ENCODE measurements at places on chromosomes 16 and 17.

DNA sequence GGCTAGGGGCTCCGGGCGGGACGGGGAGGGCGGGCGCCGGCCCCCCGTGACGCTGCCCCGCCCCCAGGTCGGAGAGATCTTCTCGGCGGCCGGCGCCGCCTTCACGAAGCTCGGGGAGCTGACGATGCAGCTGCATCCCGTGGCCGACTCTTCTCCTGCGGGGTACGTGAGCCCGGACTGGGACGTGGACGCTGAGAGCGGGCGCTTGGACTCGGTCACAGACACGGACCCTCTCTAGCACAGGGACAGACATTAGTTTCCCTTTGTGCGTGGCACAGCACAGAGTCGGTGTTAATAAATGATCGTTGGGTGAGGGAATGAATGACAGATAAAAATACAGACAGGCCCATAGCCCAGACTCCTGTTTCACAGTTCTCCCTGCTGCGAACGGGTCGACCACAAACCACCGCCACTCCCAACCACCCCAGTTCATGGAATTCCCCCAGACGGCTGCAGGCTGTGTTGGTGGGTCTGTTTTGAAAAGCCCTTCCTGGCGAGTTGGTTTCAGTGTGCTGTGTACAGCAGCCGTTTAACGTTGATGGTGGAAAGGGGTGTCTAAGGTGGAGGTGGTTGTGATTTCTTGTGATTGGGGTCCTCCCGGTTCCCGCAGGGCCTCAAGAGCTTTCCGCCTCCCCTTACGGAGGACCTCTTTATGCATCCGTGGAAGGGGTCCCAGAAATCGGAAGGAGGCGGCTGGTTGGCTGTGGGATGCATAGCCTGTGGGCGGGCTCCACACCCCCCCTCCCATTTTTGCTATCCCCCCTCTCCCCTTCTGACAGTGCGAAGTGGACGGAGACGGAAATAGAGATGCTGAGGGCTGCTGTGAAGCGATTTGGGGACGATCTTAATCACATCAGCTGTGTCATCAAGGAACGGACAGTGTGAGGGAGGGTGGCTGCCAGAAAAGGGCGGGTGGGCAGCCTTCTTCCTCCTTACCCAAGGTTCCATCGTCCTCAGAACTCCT lies 2.9 kb downstream of the RNASEK start:
- peak; percentile 46 for DNase-seq

GRCh38 chr17:81898029-81898866 lies 3.8 kb upstream of the NPB start:
- peak; percentile 34 for DNase-seq

- no peak for DNase-seq
Observed at GRCh38 chr17:2468270-2468669, 43.4 kb downstream of the METTL16 start.

- DNase-seq = no peak
Observed at GRCh38 chr17:75086496-75087181, 1.1 kb upstream of the SLC16A5 start.

- no peak for DNase-seq
Observed at GRCh38 chr16:51392521-51393187, 241.6 kb upstream of the SALL1 start.

DNA sequence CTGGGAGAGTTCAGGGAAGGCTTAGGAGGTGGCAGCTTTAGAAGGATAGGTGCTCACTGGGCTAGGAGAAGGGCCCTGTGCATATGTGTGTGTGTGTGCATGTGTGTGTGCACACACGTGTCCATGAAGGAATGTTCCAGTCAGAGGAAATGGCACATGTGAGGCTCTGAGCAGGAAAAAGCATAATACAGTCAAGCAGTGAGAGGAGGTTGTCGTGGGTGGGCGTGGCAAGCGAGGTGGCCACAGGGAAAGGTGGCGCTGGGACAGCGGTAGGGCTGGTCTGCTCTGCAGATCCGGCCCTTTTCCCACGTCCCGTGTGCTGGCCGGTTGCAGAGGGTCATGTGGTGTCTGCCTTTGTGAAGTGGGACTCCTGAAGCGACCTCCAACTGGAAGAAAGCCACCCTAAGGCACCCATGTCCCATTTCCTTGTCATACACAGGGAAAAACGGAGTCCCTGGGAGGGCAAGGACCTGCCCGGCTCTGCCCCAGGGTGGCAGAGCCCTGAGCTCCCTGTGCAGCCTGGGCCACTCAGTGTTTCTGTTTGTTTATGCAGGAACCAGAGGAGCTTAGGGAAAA lies 40.1 kb downstream of the NT5M start:
- DNase-seq = no peak

DNA sequence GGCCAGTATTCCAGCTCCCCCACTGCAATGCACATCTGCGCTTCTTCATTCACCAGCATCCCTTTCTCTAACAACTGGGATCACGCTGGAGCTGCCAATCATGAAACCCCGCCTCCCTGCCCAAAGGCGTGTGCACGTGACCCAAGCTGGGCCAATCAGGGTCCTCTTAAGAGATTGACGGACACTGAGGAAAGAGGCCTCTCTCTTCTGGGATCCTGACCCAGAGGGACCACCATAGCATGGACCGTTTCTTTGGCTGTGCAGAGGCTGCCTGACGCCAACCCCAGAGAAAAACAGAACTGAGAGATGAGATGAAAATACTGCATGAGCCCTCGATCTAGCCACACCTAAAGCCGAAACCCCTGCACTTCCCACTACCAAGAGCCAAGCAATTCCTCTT lies 32.0 kb downstream of the COTL1 start:
- DNase-seq = no peak

DNA sequence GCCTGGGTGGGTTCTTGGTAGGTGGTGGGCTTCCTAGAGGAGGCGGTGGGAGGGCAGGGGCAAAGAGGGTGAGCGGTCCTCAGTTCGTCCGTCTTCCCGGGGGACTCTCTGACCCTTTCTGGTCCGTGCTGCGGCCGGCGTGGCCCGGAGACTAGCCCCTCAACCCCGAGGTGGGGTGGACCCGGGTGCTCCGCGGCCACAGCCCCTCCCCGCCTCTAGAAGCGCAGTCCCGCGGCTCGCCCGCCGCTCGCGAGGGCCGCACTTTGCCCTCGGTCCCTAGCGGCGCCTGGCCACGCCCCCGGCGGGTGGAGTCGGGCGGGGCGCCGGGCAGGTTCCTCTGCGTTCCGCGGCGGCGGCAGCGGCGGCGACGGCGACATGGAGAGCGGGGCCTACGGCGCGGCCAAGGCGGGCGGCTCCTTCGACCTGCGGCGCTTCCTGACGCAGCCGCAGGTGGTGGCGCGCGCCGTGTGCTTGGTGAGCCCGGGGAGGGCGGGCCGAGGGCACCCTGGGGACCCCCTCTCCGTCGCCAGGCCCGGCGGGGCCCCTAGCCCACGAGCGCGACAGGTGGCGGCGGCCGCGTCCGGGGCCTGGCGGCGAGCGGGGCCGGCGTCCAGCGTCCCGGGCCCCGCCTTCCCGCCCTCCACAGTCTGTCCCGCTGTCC lies at the start of gene SYNGR2:
Gene SYNGR2 (plus strand): TSS at position 340 of the 661 bp plus-strand sequence. CDS start 36 bp downstream, at position 376.
- peak; percentile 85 for DNase-seq

DNA sequence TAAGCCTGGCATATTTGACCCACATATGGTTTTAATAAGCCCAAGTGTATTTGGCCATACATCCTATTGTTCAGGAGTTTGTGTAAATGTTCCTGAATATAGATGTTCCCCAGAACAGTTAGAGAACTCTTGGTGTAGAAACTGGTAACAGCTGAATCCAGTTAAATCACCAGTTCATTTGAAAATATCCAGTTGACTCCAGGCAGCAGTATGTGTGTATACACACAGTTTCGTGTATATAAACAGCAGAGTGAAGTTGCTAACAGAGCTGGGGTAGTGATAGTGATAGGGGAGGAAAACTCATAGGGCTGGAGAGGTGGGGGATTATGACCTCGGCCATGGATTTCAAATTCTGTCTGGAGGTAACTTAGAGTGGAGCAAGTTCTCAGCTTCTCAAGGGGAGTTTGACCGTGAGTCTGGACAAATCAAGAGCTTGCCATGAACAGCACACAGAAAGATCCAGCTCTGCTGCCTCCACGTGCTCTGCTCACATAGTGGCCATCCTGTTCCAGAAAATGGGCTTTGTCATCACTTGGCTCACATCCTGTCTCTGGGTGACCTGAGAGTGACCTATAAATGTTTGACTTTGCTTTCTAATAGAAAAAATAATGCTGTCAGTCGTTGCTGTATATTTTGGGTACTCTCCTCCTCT lies 30.6 kb upstream of the MMD start:
- no peak for DNase-seq

- DNase-seq = no peak
Observed at GRCh38 chr17:65888649-65889048, 303.3 kb downstream of the CEP112 start.

- DNase-seq = no peak
Observed at GRCh38 chr17:40531051-40531991, 29.9 kb upstream of the TNS4 start.

GRCh38 chr16:76654088-76654820 lies 377.1 kb downstream of the CNTNAP4 start:
- DNase-seq = no peak

DNA sequence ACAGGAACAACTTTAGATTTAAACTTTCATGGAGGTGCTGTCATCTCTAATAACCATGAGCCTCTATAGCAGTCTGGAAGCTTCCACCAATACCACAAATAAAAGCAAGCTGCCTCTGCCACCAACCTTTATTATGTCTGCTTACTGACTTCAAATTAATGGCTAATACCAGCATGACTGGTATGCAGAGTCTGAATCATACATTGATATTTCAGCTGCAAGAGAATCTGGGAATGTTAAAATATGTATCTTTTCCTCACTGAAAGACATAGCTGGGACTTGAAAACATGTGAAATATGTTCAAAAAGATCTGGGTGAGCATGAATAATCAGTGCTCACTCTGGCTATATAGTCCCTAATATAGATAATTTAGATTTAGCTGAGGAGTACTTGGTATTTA lies 488.6 kb downstream of the CDH8 start:
- DNase-seq = no peak

DNA sequence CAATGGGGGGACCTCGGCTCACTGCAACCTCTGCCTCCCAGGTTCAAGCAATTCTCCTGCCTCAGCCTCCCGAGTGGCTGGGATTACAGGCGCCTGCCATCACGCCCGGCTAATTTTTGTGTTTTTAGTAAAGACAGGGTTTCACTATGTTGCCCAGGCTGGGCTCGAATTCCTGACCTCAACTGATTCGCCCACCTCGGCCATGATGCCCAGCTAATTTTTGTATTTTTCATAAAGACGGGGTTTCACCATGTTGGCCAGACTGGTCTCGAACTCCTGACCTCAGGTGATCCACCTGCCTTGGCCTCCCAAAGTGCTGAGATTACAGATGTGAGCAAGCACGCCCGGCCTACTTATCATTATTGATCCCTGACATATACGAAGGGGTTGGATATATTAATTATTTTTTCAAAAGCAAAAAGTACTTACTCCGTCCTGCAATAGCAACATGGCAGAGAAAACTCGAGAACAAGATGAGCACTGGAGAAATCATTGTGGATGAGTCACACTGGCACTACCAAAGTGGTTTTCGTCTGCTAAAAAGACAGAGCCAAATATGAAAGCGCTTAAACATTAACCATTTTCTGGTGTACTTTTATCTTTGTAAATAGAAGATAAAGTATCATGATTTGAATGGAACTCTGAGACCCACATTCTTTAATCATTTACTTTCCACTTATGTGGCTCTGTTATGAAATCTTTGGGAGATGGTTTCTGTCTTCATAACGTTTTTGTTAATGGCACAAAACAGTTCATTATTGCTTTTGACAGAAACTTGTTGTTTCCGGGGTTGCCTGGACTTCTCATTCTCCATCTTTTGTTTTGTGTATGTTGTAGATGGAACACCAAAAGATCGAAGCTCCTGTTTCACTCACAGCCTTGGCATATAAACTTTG lies at the start of gene APOH:
Gene APOH (minus strand): TSS at position 529 of the 896 bp plus-strand sequence. CDS start 36 bp downstream, at position 493.
- DNase-seq = no peak

GRCh38 chr17:16040710-16041251 lies 41.2 kb downstream of the TTC19 start:
- DNase-seq = no peak

DNA sequence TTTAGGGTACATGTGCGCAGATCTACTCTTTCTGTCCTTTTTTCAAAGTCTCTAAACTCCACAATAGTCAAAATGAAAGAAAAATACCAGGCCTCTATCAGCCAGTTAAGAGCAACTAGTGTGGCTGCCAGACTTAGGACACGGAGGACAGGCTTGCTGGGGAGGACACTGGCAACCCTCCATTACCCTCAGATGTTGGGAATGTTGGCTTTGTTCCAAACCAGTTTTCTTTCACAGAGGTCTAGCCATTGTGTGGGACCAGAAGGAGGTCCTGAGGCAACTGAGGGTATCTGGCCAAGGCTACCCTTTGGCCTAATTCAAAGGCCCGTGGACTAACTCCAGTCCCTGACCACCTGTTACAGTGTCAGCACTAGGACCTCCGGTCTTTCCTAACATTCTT lies 51.2 kb upstream of the MED9 start:
- DNase-seq = no peak

DNA sequence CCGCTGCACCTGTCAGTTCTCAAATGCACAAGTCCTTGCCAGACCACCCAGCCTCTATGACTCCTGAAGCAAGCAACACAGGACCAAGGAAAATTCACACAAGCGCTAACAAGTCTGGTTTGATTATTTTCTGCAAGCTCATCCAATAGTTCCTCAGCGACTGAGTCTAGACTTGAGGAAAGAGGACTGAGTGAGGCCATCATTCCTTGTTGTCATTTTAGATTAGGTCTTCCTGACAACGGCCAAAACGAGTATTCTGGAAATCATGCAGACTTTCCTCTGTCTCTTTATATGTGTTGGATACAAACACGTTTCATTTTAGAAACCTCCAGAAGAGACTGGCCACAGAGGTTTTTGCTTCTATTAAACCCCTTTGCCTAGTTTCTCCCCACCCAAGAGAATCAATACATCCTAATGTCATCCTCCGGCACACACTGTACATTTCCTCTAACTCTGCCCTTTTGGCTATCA lies 561 bp downstream of the CCDC47 start:
- peak; percentile 51 for DNase-seq

- no peak for DNase-seq
Observed at GRCh38 chr17:81117672-81118198, 47.6 kb upstream of the PVALEF start.

GRCh38 chr16:67415872-67416793 lies at the start of gene ZDHHC1:
TSS of gene ZDHHC1 (minus strand) at chr16:67416477. CDS start at chr16:67407775, 8,702 bp downstream.
- DNase-seq = no peak

DNA sequence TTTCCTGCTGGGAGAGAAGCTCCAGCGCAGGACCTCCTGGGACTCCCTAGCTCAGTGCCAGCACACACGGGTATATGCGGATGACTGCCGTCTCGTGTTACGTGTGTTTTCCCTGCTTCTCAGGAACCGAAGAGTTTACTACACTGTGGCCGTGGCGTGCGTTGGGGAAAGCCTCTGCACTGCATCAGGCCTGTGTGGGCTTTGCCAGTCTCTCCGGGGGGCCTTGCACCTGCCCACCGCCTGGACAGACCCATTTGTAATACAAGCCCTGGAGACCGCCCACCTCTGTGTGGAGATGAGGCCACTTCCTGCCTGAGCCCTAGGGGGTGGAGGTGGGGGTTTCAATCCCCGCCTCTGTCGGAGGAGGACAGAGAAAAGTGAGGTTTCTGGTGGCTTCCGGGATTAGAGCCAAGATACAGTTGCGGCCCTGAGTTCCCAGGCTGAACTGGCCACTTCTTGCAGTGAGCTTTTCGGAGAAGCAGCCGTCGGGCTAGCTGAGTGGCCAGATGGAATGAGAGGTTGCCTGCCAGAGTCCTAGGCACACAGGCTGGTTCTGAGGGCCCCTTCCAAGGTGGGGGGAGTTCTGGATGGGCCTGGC lies 43.4 kb upstream of the GSE1 start:
- peak; percentile 92 for DNase-seq
